Common myeloid progenitor, CD34-positive (primary cell): ENCODE measurements at places on chromosomes 5 and 9.

GRCh38 chr5:150272531-150272930 is 17.0 kb downstream of the CAMK2A start:
- peak; percentile 40 for DNase-seq

DNA sequence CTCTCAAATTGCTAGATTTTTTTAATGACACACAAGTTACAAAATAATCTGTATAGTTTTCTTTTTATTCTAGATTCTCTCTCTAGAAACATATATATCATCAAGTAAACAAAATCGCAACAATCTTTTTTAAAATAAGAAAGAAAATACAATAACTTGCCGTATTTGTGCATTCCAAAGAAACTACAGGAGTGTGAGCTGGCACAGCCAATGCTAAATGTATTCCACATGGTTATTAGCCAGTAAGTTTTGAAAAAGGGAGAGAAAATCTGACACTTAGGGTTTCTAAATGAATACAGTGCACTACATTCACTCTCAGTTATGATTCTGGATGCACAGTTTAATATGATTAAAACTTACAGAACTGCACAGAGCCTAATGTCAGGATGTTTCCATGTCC is 117.9 kb downstream of the BNC2 start:
- no peak for DNase-seq

DNA sequence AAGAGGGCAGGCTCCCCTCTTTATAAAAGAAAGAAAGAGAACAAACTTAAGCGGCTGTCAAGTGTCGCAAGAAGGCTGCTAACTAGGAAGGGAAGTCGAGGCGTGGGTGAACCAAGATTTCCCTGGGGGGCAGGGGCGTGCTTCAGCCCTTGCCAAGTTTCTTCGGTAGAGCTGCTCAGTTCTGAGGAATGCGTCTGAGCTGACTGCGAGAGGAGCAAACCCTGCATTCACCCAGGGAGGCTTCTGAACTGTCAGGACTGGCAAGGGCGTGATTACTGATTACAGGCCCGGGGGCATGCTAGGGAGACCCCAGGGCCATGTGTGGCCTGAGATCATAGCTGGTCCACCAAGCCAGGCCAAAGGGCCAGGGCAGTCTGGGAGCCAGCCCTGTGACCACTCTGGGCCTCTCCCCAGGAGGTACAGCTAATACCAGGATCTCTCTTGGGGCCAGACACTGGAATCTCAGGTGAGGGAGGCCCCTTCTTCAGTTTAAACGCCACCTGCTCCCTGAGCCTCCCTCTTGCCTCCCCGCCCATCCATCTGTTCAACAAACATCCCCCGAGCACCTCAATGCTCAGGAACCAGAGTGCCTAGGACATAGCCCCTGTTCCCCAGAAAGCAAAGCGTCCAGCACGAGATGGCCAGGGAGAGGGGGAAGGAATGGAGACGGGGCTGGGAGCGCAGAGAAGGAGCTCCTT is 30.9 kb downstream of the SARDH start:
- DNase-seq = no peak

GRCh38 chr9:121085661-121086060 is 10.9 kb downstream of the CNTRL start:
- no peak for DNase-seq

DNA sequence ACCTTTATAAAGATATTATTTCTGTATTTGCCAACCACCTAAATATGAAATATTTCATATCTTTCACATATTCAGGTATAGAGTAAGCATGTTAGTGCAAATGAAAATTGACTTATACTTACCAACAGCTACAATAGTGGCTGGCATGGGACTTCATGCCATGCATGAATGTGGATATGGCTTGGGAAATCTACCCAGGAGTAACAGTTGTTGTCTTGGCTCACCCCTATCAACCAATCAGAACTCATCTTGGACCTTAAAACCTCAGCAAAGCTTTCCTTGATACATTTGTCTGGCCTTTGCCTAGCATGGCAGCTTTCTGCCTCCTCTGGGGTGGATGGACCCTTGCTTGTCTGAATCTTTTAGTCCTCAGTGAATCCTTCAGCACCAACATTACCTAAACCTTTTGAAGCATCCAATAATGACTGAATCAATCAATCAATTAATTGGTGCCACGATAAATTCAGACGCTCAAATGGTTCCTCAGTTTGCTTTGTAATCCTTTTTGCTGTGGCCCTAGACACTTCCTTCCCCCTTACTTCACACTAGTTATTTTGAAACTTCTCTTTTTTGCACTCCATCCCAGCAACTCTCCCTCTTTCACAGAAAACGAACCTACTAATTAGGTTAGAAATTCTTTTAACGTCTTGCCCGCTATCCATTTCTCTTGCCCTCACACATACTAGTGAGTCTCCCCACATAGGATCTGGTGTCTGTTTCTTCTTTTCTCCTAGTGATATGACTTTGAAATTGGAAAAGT is 132.3 kb upstream of the ZNF608 start:
- peak; percentile 26 for DNase-seq

- no peak for DNase-seq
Observed at GRCh38 chr9:110606179-110606790, 26.7 kb upstream of the SVEP1 start.

GRCh38 chr9:127185931-127186781 is 63.7 kb upstream of the ANGPTL2 start:
- no peak for DNase-seq

DNA sequence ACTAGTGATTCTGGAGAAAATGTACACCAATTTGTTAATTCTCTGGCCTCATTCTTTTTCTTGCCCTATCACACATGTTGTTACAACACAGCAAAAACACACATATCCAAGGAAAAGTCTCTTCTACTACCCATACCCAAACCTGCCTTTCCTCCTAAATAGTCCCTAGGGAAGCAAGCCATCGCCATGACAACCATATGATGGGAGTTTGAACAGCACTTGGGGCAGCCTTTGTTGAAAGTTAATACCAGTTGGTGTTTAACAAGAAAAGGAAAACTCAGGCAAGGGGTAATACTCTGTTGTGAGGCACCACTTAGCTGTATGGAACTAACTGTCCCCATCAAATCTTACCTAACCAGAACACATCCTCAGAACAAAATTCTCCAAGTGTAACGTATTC is 1.7 kb downstream of the TRPM3 start:
- DNase-seq = no peak

- no peak for DNase-seq
Observed at GRCh38 chr5:53066088-53066487, 43.5 kb downstream of the MOCS2 start.

- no peak for DNase-seq
Observed at GRCh38 chr9:16098306-16098705, 545.5 kb downstream of the CCDC171 start.

- DNase-seq = no peak
Observed at GRCh38 chr5:117701062-117701461, 1126.4 kb upstream of the SEMA6A start.

- DNase-seq = no peak
Observed at GRCh38 chr5:81650987-81651386, 99.9 kb downstream of the SSBP2 start.

DNA sequence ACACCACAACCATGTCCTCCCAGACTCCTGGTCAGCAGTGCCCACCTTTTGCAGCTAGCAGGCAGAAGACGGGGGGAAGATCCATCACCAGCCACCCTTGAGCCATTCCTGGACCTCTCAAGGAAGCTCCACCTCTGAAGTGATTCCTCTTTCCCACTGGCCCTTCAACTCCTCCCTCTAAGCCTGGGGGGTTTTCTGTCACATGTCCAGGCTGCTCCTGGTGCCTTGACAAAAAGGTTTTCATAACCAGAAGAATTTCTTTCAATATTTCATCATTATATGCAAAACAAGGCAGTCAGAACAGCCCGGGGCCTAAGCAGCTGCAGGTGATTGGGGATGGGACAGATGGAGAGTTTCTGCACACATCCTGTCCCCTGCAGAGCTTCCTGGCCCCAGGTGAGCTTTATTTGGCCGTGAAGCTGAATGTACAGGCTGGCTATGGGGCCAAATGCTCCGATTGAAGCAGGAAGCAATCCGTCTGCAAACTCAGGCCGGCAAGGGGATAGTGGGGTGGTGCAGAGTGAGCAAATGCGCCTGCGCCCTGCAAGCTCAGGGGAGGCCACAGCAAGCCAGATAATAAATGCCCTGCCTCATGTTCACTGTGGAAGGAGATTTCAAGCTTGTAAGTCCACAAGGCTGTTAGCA is 173.5 kb downstream of the C5orf15 start:
- DNase-seq = no peak

GRCh38 chr5:68950125-68950524 is 143.7 kb upstream of the SLC30A5 start:
- DNase-seq = no peak

- no peak for DNase-seq
Observed at GRCh38 chr9:117772960-117773359, 68.8 kb downstream of the TLR4 start.

DNA sequence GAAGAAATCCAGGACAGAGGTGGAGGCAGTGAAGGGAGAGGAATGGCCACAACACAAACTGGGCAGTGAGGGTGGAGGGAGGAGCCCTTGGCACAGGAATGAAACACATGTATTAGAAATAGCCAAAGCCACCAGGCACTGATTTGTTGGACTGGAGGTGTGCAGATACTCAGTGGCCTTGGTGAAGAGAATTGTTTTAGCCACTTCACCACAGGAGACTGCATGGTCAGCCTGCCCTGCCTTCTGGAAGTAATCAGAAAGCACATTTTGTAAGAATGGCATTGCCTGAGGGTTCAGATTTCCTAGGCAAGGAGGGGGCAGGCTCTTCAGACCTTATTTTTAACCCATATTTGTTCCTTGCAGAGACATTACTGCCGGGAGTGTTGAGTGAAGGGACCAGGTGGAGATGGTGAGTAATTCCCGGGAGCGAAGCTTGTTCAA is 2.2 kb downstream of the SGCD start:
- no peak for DNase-seq

DNA sequence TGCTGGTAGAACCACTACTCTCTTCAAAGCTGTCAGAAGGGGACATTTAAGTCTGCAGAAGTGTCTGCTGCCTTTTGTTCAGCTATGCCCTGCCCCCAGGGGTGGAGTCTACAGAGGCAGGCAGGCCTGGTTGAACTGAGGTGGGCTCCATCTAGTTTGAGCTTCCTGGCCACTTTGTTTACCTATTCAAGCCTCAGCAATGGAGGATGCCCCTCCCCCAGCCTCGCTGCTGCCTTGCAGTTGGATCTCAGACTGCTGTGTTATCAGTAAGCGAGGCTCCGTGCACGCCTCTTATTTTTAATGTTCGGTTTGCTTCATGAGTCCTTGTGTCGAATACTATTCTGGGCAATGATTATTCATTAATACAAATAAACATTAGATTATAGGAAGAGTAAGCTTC is 3.1 kb upstream of the SLC27A6 start:
- DNase-seq = no peak

DNA sequence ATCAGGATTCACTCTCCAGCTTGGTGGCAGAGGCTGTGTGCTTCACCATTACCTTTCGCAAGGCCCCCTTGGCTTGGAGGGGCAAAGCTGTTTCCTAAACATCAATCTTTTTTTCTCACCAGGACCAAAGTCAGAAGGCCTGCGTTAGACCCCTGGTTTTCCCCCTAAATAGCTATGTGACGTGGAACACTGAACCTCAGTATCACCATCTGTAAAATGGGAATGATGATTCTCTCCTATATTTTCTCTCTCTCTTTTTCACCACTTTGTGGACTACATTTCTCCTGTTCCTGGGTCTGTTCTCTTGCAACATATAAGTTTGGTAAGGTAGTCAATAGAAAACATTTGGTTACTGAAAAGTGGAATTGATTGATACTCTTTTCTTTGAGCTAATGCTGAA is 50.5 kb downstream of the DAPK1 start:
- DNase-seq = no peak

DNA sequence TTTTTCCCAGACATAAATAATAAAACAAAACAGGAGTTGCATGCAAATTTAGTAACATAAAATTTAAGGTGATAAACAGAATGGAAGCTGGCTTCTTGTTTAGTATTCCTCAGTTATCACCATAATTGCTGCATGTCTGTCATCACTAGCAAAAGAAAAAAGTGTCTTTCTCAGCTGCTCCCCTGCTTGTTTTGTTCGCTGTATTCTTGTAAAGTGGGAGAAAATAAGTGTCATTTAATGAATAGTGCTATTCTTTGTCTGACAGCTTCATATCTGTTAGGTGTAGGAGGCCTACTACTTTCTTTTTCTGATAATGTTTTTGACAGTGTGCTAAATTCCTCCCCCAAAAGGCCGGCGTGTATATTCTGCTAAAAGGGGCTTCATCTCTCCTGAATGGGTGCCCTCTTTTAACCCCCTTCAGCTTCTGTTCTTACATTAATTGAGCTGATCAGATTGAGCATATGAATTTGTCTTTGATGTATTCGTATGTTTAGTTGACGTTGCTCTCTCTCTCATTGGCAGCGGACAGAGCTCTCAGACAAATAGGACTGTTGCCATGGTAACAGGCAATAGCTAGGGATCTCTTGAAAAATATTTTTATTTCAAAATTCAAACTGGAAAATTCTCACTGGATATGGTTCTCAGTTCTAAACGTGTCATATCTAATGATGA is 303.8 kb downstream of the KIAA0825 start:
- DNase-seq = no peak

DNA sequence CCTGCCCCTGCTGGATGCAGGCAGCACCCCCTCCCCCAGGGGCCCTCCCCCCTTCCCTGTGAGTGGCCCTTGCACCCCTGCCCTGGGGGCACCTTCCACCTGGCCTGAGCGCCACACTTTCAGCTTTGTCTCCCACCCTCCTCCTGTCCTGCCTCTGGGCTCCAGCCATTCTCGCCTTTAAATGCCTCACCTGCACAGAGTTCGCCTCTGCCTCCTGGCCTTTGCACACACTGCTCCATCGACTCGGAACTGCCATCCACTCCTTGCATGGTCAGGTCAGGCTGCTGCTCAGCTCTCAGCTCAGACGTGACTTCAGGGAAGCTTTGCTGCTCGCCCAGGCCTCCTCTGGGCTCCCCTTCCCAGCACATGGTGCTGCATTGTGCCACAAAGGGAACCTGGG is 10.2 kb downstream of the FAM163B start:
- DNase-seq = no peak

- DNase-seq = no peak
Observed at GRCh38 chr9:89096807-89097206, 81.8 kb downstream of the SHC3 start.

DNA sequence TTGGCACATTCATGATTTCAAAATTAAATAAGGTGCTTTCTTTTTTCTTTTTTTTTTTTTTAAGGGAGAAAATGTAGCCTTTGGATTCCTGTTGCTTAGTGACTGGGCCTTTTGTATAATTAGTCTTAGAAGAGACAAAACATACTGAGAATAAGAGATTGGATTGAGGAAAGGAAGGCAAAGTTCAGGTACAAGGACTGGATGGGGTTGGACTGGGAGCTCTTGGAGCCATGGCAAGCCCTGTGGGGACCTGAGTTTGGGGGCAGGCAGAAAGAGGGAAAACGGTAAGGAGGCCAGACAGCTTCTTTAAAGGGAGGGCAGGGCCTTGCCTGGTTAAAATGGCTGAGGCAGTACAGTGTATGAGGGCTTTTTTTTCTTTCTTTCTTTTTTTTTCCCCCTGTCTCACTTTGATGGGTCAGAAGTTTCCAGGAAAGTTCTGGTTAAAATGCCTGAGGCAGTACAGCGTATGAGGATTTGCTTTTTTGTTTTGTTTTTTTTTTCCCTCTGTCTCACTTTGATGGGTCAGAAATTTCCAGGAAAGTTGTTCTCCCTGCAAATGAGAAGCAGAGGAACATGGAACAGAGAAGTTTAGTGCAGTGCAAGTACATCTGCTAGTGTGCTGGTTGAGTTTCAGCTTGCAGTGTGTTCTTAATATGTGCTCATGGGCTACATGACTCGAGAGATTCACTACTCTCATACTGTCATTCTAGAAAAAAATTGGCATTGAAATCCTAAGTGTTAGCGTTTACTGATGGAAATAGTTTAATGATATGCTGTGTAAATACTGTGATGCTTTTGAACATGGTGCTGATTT is 16.8 kb downstream of the SNX18 start:
- no peak for DNase-seq

- DNase-seq = no peak
Observed at GRCh38 chr5:38724301-38725030, 121.3 kb upstream of the OSMR start.
